Common myeloid progenitor, CD34-positive (primary cell): ENCODE measurements at places on chromosomes 13 and 19.

- DNase-seq, result peak; percentile 66
These were observed 242.8 kb downstream of the B3GLCT start for GRCh38 chr13:31442571-31442970.

- DNase-seq, result peak; percentile 54
These were observed 9.0 kb downstream of the SIGLEC5 start for GRCh38 chr19:51621178-51621577.

DNA sequence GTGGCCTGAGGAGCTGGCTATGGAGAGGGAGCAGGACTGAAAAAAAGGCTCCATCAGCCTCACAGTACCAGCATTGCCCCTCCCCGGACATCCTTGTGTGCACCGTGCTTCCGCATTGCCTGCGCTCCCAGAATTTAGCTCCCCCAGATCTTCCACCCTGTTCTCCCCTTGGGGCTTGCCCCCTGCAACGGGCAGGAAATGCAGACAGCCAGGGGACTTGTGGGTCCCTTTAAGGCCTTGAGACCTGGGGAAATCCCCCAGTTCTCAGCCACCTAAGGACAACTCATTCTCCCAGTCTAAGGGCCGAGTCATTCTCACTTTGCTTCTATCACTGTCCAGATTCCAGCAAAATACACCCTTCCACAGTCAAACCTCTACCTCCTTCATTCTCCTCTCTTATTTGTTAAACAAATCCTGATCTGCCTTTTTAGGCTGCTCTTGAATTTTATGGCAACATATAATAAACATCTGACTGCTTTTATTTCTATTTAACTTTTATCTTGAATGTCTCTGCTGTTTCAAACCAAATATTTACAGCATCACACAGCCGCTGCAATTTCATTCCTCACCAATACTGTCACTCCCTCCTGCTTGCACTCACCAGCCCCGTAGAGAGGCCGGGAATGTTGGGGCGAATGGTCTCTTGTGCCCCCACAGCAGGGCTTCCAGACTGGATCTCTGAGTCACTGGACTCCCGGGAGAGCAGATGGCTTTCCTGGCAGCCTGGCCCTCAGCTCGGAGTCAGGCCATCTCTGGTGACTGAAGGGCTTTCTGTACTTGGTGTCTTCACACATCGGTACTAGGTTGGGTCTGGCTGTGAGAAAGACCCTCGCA is 221.9 kb downstream of the TSHZ3 start:
- no peak for DNase-seq

- DNase-seq, result no peak
These were observed 109.3 kb downstream of the COL4A2 start for GRCh38 chr13:110416131-110417025.

GRCh38 chr13:33918199-33918932 is 100.4 kb downstream of the RFC3 start:
- peak; percentile 24 for DNase-seq

GRCh38 chr19:41939861-41940730 is 11.8 kb upstream of the ERFL start:
- peak; percentile 60 for DNase-seq

DNA sequence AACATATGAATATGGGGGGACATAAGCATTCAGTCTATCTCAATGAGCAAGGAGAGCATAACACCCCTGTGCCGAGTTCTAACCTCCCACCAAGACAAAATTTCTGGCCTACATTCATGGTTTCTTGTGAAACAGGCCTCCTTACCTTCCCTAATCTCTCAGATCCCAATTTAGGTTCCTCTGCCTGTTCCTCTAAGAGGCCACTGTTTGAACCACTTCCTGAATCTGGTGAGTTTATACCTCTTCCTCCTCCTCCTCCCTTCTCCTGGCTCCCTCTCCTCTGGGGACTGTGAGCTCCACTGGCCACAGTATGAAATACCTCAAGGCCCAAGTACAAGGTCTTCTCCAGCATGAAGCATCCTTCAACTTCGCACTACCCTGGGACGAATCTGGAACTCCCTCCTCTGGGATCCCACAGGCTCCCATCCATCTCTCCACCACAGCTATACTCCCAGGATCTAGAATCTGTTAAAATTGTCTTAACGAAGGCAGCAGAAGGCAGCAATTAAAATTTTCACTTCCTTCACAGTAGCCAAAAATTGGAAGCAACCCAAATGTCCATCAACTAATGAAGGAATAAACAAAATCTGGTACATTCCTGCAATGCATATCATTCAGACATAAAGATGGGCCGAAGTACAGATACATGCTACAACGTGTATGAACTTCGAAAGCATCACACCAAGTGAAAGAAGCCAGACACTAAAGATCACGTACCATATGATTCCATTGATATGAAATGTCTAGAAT is 7.8 kb upstream of the SIGLECL1 start:
- DNase-seq, result no peak

DNA sequence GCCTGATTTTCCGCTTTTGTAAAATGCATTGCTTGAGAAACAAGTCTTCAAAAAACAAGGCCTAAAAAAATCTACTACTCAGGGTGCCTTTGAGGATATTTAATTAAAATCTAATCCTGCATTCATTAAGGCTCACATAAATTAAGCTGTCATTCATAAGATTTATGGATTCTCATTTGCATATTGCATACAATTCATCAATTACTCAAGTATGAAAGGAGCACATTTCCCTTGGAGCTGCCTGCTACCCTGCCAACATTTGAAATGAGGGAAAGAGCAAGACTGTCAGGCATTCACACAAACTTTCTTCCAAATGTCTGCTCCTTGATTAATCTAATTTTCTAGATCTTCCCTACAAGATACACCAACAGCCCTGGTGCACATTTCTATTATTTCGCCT is 140.0 kb downstream of the DACH1 start:
- no peak for DNase-seq

GRCh38 chr13:33205804-33206221 is 79.7 kb downstream of the STARD13 start:
- DNase-seq, result peak; percentile 54

DNA sequence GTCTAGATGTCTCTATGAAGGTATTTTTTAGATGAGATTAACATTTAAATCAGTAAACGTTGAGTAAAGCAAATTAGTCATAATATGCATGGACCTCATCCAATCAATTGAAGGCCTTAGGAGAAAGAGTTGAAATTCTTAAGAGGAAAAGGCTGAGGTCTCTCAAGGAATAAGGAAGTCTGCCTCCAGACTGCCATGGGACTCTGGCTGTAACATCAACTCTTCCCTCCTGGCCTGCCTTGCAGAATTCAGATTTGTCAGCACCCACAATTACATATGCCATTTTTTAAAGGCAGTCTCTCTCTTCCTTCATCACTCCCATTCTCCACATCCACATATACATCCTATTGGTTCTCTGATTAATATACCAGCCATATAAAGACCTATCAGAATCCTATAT is 28.8 kb upstream of the INTS6 start:
- DNase-seq, result no peak

- DNase-seq, result no peak
These were observed 53.3 kb upstream of the C13orf46 start for GRCh38 chr13:114027046-114027715.

DNA sequence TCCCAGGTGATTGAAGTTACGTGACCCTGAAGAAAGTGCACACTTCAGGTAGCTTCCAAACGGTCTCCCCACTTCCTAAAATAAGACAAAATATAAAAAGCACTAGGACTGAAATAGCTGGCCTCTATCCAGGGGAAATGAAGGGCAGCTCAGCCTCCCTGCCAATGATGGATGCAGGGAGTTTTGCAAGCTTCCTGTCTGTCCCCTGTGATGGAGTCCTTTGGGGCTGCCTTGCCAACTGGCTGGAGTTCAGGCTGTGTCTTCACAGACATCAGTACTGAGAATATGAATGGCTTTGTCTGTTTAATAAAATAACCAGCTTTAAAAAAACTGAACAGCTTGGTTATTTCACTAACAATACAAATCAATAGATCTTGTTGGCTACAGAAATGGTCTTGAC is 101.4 kb upstream of the GPR12 start:
- DNase-seq, result no peak

- DNase-seq, result no peak
These were observed 467.2 kb downstream of the ITGBL1 start for GRCh38 chr13:101919541-101920181.

GRCh38 chr19:1768248-1768647 is 14.9 kb downstream of the ONECUT3 start:
- DNase-seq, result no peak

DNA sequence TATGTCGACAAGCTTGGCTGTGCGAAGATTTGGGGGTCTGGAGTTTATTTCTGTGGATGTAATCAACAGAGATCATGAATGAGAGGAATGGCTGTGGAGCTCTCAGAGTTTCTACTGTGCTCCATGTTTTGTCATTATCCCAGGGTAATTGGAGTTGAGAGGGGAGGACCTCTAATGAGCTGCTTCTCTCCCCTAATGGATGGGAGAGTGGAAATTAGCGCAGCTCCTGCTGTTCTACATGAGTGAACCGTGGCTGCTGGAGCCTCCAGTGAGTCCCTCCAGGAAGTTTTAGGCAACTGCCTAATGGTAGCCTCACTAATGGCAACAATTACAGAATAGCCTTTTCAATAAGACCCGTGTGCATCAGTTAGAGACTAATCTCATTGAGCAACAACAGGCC is 31.3 kb upstream of the FGF9 start:
- no peak for DNase-seq

GRCh38 chr13:81658598-81659370 is 1317.9 kb upstream of the SPRY2 start:
- no peak for DNase-seq

- DNase-seq, result no peak
These were observed 1022.0 kb downstream of the EFNB2 start for GRCh38 chr13:105513448-105513847.

GRCh38 chr19:14804765-14805164 is 26.4 kb upstream of the ADGRE2 start:
- no peak for DNase-seq

DNA sequence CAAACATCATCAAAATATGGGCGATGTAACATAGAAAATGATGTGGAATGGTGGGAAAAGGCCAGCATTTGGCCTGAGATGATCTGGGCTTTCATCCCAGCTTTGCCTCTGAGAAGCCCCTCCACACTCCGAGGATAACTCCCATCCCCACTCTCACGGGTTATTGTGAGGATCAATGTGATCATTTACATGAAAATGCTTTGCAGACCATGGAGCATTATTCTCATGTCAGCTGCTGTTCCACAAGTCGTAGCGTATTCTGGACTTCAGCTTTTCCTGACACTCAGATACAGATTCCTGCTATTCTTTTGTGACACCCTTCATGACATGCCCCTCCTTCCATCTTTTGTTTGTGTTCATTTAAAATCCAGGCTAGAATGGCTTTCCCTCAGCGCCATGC is 86.5 kb downstream of the NUFIP1 start:
- DNase-seq, result no peak

GRCh38 chr19:56091066-56091490 is 30.0 kb downstream of the ZNF787 start:
- no peak for DNase-seq

- DNase-seq, result peak; percentile 84
These were observed 34.4 kb downstream of the GSX1 start for GRCh38 chr13:27826379-27827353.

DNA sequence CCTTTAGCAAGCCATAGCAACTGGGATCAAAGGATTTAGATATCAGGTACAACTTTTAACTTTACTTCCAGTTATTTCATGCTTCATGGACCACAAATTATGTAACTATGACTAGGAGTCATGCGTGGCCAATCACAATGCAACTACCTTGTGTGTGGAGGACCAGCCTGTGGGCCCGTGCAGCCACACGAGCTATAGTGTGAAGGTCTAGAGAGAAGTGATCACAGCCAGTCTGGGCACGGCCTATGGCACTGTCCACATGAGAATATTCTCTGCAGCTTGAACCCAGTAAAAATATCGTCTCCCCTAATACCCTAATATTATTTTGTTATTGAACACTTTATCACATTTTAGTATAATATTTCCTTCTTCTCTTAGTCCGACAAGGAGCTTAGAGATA is 464.9 kb upstream of the MIR17HG start:
- no peak for DNase-seq

GRCh38 chr13:108070925-108071324 is 144.4 kb downstream of the LIG4 start:
- no peak for DNase-seq

DNA sequence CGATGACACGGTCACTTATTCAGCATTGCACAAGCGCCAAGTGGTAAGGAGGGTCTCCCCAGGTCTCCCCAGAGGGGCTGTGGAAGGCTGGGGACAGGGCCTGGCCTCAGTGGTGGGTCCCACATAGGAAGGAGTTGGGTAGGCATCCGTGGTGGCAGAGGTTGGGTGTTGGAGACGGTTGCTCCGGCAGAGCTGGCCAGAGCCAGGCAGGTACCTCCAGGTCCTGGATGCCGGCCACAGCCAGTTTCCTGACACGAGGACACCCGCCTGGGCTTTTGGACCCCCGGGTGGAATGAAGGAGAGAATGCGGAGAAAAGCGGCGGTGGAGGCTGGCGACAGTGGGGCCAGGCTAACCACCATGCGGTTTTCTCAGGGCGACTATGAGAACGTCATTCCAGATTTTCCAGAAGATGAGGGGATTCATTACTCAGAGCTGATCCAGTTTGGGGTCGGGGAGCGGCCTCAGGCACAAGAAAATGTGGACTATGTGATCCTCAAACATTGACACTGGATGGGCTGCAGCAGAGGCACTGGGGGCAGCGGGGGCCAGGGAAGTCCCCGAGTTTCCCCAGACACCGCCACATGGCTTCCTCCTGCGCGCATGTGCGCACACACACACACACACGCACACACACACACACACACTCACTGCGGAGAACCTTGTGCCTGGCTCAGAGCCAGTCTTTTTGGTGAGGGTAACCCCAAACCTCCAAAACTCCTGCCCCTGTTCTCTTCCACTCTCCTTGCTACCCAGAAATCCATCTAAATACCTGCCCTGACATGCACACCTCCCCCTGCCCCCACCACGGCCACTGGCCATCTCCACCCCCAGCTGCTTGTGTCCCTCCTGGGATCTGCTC is 1.3 kb upstream of the FFAR1 start:
- peak; percentile 93 for DNase-seq

- no peak for DNase-seq
These were observed 14.4 kb upstream of the SLC25A42 start for GRCh38 chr19:19049406-19049805.

DNA sequence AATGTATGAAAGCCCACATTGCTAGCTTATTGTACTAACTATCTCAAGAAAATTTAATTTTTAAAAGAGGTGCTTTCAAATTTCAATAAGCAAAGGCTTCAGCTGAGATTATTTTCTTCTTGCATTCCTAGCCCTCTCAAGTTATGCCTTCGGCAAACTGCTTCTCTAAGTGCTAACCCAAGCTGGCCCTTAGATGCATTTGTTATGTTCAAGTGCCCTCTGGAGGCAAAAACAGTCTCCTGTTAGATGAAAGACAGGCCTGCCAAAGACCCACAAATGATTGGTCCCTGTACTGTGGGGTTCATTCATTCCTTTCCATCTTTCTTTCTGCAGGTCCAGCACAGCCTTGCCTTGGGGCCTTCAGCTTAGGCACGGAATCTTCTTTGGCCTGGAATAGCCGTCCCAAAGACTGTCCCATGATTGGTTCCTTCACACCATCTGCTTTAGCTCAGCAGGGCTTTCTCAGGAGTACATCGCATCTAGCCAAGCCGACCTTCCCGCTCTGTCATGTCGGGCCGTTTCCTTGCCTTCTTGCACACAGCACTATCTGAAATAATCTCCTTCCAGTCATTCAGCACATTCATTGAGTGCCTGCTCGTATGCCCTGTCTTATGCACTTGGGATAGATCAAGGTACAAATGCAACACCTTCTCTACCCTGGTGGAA is 26.4 kb upstream of the TPTE2 start:
- peak; percentile 55 for DNase-seq
